ENCODE measurements at places on chromosomes 6 and 20.

DNA sequence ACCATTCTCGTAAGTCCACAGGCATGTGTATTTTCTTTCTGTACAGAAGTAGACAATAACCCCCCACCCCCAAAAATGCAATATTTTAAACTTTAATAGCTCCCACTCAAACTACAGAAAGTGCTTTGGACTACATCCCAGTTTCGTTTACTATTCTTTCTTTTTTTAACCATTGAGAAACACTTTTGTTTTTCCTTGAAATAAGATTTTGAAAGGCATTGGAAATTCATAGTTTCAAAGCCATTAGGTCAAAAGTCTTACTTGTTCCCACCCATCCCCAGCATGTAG is 140.0 kb downstream of the KIF16B start:
- no peak for DNase-seq

- DNase-seq, result no peak
Observed at GRCh38 chr6:7178280-7178679, 70.5 kb downstream of the RREB1 start.

- DNase-seq, result no peak
Observed at GRCh38 chr6:13484138-13484708, 3.2 kb downstream of the GFOD1 start.

GRCh38 chr6:29553268-29554057 is 6.1 kb downstream of the UBD start:
- no peak for DNase-seq

GRCh38 chr20:12790859-12791258 is 217.9 kb upstream of the SPTLC3 start:
- no peak for DNase-seq

GRCh38 chr20:57259121-57259937 is 7.1 kb downstream of the BMP7 start:
- no peak for DNase-seq

- DNase-seq, result no peak
Observed at GRCh38 chr6:131451321-131452144, 121.5 kb upstream of the ARG1 start.

Data from NCI-H2081 (cell line).